Activated CD8-positive, alpha-beta memory T cell treated with anti-CD3 and anti-CD28 coated beads for 1 hour (primary cell): ENCODE measurements at places on chromosomes 5 and 9.

GRCh38 chr9:114372921-114373448, 14.8 kb downstream of the AKNA start:
- DNase-seq = peak; percentile 62

GRCh38 chr5:42157215-42157614, 232.1 kb downstream of the FBXO4 start:
- DNase-seq = no peak

DNA sequence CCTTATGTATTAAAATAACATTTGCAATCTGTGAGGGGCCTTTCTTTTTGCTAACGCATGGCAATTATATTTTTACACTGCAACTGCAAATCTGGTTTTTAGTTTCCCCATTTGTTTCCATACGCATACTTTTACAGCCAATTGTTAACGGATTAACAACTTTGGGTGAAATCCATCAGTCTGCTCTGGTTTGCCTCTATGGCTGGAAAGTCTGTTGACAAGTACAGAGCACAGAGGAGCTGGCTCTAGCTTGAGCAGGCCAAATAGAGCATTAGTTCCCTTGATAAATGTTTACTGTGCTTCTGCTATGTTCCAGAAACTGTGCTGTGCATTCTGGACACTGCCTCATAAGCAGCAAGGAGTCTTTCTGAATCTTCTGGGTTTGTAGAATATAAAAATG, 400.4 kb upstream of the KIF2A start:
- no peak for DNase-seq

- no peak for DNase-seq
Observed at GRCh38 chr9:99013550-99013949, 69.8 kb downstream of the COL15A1 start.

GRCh38 chr9:114777821-114778609, 27.8 kb downstream of the TNFSF15 start:
- DNase-seq = no peak

DNA sequence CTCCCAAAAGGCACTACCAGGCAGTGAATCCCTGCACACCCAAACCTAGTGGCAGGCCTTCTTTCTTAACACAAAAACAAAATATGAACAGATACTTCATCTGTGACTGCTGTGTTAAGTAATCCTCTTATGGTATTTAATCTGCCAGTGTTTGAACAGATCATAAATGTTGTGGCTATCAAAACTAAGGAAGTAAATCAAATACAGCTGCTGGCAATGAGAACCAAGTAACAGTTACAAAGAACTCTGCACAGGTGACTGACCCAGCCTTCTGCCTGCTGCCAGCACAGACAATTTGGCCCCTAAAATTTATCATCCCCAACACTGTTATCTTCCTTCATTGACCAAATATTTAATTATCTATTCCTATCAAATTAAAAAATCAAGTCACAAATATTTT, 78.0 kb downstream of the GNAQ start:
- DNase-seq = no peak

DNA sequence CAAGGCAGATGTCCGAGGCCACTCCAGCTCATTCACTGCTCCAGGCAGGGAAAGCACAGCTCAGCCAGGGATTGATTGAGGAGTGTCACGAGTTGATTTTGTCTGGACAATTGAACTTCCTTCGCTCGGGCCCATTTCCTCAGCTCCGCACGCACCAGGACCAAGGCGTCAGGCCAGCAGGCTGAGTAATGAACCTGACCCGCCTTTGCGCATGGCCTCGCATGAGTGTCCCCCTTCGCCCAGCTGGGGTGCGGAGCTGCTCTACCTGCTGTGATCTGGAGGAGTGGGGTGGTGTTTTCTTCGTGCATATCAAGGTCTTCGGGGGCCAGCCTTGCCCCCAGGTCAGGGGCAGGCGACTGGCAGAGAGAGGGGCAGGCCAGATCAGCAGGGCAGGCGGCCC, 44.0 kb downstream of the VAV2 start:
- DNase-seq = no peak

GRCh38 chr9:97873882-97874281, 20.9 kb downstream of the FOXE1 start:
- DNase-seq = no peak

DNA sequence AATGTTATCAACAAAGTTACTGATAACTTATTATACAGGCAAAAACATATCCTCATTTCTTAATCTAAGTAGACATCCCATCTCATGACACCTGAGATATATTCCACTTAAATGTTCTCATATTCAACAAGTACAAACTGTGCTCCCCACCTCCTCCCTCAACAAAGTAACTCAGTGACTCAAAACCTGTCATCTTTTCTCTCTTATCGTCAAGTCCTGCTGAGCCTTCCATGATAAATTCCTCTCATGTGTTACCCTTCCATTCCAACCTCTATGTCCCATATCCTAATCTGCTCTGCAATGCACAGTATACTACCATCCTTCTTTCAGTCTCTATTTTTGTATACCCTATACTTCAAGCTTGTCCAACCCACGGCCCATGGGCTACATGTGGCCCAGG, 13.6 kb downstream of the RNF145 start:
- DNase-seq = no peak

- no peak for DNase-seq
Observed at GRCh38 chr5:52544738-52545137, 243.0 kb upstream of the ITGA1 start.

DNA sequence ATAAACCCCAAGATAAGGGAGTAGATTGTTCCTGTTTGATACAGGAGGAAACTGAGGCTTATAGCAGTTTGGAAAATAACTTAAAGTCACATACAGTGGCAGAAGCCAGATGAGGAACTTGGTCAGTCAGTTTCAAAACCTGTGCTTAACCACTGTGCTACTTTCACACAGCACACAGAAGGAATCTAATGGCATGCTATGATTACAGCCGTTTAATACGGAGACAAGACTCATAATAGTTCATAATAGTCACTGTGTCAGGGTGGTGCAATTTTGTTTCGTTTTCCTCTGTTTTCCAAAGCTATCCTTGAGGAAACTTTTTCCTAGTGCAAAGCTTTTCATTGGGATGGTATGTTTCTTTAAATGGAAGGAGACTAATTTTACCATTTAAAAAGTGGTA, 112.3 kb downstream of the GCNT1 start:
- no peak for DNase-seq

DNA sequence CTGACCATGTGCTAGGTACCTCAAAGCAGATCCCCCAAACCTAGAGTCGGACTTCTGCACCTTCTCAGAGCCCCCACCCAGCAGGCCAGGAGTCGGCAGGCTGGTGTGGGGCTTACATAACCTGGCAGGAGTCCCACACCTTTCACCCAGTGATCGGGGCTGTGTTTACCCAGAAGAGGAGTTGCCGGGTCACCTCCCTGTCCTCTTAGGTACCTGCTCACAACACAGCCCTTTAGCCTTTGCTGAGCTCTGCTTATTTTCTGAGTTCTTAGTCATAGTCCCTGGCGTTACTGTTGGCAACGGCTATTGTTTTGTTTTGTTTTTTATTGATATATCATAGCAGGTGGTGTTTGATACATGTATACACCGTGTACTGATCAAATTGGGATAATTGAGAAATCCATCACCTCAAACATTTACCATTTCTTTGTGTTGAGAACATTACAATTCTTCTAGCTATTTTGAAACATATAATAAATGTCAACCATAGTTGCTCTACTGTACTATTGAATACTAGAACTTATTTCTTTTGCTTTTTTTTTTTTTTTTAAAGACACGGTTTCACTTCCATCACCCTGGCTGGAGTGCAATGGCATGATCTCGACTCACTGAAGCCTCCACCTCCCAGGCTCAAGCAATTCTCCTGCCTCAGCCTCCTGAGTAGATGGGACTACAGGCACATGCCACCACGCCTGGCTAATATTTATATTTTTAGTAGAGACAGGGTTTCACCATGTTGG, 10.4 kb upstream of the EEIG1 start:
- no peak for DNase-seq

DNA sequence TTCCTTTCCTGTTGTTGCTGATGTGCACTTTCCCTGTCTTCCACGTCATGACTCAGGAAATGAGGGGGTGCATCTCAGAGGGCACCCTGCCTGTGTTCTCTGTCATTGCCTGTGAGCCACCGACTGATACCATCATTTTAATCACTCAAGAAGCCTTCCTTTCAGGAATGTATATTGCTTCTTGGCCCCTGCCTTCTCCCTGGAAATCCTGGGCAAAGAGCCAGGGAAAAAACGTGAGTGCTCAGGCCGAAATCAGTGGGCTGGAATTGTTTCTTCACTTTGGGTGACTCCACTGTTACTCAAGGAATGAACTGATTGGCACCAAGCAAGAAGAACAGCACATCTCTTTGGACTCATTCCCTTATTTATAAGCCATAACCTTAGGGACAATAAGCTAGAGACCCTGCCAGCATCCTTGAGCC, 126.1 kb downstream of the SNX18 start:
- no peak for DNase-seq

- DNase-seq = no peak
Observed at GRCh38 chr5:167389537-167389936, 901.9 kb upstream of the WWC1 start.

GRCh38 chr9:137311171-137311985, 9.3 kb upstream of the NRARP start:
- no peak for DNase-seq

- no peak for DNase-seq
Observed at GRCh38 chr5:117888688-117889087, 1099.7 kb downstream of the DTWD2 start.

GRCh38 chr9:83382421-83382820, 155.8 kb downstream of the FRMD3 start:
- no peak for DNase-seq

DNA sequence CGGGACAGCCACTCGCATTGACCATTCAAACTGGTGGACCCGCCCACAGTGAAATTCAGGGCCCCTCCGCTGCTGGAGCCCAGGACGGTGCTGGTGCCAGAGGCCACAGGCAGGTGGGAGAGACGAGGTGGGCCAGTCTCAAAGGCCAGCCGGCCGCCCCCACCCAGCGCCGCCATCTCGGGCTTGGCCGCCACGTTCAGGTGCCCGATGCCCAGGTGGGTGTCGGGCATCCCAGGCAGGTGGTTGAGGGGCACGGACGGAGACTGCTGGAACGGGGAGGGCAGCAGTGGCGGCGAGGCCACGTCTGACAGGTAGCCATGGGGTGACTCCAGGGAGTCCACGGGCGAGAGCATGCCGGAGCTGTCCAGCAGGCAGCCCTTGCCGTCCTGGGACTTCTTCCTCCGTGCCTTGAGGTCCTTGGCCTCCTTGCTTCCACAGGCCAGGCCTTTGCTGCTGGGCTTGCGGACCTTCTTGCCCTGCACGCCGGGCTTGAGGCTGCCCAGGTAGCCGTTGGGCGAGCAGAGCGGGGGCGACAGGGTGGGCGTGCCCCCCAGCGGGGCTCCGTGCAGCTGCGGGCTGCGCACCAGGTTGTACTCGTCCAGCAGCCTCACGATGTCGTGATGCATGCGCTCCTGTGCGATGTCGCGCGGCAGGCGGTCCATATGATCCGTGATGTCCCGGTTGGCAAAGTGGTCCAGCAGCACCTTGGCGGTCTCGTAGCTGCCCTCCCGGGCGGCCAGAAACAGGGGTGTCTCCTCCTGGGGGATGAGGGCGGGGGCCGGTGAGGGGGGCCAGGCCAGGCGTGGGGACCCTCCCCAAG, 14.2 kb upstream of the SEC16A start:
- no peak for DNase-seq

DNA sequence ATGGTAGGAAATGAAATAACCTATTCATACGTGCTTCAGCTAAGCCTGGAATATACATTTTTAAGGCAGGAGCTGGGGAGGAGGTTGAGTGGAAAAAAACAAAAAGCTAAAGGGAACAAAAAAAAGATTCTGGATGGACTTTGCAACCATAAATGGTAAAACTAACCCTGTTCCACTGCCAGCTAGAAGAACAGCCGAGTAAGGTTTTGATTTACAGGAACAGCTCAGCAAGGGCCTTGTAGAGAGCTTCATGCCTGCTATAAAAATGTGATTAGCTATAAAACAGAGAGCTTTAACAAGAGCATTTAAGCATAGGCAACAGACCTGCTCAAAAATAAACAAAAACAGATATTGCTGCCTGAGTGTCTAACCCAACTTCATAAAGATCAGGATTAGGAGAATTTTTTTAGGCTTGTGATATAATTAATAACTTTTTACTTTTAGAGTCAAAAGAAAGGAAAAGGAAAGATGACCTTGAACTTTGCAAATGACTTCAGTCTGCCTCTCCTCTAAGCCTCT, 194.8 kb downstream of the FBXL7 start:
- DNase-seq = no peak

GRCh38 chr5:59665086-59665831, 228.3 kb downstream of the PDE4D start:
- no peak for DNase-seq

DNA sequence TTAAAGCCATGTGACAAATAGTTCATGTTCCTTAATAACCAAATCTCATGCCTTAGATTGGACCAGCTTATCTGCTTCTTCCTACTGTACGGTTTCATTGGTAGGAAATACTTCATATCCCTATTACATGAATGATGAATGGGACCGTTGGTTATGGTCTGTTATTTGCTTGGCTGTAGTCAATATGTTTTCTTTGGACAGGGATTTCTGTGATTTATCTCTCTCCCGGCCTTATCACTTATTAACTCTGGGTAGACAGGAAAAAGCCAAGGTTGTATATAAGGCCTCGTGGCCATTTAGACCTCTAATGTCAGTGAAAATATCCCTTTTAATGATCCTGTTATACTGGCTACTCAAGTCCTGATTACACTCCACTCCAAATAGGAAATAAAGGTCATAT, 330.6 kb downstream of the EBF1 start:
- no peak for DNase-seq

DNA sequence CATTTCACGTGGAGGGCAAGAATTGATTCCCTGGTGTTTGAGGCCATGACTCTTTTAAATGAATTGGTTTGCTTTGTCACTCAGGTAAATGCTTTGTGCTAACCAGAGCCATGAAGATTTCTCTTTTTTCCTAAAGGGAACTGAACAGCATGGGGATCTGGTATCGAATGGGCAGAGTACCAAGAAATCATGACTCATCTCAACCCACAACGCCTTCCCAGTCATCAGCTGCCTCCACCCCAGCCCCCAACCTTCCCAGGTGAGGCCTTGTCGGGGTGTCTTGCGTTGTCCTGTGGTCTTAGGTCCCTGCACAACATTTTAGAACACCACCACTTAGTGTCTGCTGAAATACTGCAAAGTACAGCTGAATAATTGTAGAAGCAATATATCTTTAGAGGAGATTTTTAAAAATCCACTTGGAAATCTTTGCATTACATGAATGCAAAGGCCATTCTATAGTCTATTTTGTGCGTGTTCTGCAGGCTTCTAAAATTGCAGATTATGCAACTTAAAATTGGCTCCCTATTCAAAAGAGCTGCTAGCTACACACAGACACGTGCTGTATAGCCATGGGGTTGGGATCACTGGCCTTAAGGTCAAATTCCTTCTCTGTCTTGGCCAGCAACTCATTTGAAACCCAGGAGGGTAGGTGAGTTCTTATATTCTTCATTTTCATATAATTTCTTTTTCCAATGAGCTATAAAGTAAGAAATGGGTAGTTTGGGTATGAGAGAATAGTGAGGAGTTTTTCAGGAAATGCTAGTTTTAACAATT, 69.0 kb downstream of the MVB12B start:
- no peak for DNase-seq

DNA sequence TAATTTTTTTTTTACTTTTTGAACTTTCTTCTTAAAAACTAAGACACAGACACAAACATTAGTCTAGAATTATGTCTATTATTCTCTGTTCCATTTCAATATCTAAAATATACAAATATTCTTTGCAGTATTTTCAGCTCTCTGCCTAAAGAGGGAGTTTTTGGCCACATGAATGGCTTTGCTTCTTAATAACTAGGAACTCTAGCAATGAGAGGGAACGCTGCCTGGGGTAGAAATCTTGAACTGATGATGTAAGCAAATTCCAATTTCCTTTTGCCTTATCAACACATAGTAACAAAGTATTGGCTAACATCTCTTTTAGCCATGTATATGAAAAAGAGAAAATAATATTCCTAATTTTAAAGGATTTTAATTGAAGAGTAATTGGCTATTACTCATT, 51.9 kb downstream of the SLC25A46 start:
- no peak for DNase-seq
